ENCODE measurements at places on chromosomes 11 and 22.

GRCh38 chr22:18121506-18121905, 10.9 kb downstream of the TUBA8 start:
- no peak for DNase-seq

GRCh38 chr11:110147962-110148709, 54.9 kb downstream of the ZC3H12C start:
- DNase-seq: no peak

DNA sequence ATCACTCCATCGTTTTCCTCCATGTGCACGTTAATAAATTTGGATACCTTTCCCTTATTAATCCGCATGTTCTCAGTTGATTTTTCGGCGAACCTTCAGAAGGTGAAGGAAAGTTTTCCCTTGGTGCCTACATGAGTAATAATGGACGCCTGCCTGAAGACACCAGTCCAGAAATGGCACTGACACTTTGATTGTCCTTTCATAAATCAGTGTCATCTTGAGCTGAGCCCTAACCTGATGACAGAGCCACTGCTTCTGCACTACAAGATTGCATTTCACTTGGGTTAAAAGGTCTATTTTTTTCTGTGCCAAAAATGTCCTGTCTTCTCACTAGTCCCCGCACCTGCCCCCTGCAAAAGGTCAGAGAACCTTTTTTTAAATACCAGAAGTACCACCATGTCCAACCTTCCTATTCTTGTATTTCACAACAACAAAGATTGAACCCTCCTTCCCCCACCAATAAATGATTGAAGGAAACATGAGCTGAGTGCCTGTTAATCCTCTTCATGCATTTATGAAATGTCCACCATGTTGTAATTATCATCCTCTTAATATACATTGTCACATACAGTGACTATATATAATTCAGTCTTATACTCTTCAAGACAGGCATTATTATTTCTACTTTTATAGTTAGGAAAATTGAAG, 219.9 kb upstream of the UBASH3B start:
- no peak for DNase-seq

GRCh38 chr11:10606536-10607208, 38.2 kb upstream of the LYVE1 start:
- no peak for DNase-seq

DNA sequence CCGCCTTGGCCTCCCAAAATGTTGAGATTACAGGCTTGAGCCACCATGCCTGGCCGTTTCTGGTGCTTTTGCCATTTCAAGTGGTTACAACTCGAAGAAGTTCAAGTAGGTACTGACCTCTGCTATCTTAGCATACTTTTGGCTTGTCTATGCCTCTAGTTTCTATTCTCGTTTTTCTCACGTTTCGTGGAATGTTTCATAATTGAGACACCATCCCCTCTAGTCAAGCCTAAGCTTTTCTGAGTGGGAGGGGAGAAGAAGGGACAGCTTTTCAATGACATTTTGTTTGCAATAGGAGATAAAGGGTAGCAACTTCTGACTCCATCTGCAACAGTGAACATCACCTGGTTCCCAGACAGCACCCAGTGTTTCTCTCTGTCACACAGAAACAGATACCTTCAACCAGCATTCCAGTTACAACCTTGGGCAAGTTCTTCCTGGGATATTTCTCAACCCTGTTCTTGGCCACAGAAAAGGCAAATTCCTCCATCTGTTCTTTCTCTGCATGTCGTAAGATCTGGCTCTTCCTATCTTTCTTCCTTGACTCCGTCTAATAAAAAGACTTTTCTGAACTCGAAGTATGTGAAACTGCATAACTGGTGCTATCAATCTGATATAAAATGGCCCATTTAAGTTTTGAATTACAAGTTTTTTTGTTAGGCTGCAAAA, 25.5 kb downstream of the DDI1 start:
- DNase-seq: no peak

DNA sequence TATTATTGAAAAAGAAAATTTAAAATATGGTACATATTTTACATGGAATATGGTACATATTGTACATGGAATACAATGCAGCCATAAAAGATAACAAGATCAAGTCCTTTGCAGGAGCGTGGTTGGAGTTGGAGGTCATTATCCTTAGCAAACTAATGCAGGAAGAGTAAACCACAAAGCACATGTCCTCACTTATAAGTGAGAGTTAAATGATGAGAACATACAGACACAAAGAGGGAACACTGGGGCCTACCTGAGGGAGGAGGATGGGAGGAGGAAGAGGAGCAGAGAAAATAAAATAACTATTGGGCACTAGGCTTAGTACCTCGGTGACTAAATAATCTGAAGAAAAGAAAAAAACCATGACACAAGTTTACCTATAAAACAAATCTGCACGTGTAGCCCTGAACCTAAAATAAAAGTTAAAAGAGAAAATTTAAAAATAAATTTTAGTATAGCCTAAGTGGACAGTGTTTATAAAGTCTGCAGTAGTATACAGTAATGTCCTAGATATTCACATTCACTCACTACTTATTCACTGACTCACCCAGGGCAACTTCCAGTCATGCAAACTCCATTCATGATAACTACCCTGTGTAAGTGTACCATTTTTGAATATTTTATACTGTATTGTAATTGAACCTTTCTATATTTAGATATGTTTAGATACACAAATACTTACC, 204.4 kb downstream of the FAM76B start:
- DNase-seq: no peak

DNA sequence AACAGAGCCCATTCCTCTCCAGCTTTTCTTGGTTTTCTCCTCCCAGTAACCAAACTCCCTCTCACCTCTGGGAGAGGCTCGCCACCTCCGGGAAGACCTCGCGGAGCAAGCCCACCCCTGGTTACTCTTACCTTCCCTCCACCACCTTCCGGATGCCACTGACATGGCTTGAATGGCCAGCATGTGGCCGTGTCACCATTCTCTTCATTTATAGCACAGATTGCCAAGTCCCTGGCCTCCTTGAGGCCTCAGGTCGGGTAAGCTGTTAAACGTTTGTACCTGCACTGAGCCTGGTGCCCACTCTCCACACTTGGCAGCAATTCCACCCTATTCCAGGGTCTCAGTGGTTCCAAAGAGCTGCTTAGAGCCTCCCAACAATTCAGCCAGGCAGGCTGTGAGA, 8.0 kb upstream of the FXYD2 start:
- no peak for DNase-seq

GRCh38 chr11:75432911-75433321, at the start of gene KLHL35:
TSS of gene KLHL35 (minus strand) at chr11:75433203. CDS start at chr11:75430629, 2,574 bp downstream.
- DNase-seq: no peak

GRCh38 chr11:70788248-70789022, 390.1 kb downstream of the CTTN start:
- DNase-seq: no peak

- DNase-seq: no peak
Observed at GRCh38 chr11:76667856-76668255, 2.7 kb downstream of the LRRC32 start.

GRCh38 chr11:67400942-67401494, 640 bp downstream of the PPP1CA start:
- no peak for DNase-seq

DNA sequence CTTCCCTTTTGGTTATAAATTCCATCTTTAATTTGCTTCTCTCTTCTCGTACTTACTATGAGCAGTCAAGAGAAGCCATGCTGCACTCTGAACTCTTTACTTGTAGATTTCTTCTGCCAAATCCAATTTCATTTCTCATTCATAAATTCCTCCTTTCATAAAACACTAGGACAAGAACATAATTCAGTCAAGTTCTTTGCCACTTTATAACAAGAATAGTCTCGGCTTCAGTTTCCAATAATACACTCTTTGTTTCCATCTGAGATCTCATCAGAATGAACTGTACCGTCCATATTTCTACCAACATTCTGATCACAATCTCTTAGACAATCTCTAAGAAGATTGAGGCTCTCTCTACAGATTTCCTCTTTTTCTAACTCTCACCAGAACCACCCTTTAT, 25.1 kb downstream of the IZUMO1R start:
- no peak for DNase-seq

DNA sequence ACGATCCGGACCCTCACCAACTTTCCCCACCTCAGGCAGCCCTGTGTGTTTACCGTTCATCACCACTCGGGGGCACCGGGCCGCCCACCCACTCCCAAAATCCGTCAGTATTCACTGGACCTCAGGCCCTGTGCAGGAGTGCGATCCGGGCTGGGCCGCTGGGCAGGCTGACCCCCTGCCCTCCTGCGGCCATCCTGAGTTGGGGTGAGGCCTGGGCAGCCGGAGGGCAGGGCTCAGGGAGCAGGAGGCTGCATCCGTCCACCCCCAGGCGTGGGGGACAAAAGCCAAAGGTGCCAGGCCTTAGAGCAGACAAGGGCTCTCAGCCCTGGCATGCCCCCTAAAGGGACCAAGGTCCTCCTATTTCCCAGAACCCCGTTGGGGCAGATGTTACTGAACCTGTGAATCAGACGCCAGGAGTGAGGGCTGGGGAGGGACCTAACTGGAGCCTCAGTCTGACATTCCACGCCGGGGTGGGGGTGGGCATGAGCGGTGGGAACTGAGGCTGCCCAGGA, 16.8 kb upstream of the TMEM191C start:
- DNase-seq: no peak

- no peak for DNase-seq
Observed at GRCh38 chr11:1300121-1300520, 9.3 kb downstream of the TOLLIP start.

GRCh38 chr11:110527146-110527545, 97.4 kb downstream of the FDX1 start:
- no peak for DNase-seq

DNA sequence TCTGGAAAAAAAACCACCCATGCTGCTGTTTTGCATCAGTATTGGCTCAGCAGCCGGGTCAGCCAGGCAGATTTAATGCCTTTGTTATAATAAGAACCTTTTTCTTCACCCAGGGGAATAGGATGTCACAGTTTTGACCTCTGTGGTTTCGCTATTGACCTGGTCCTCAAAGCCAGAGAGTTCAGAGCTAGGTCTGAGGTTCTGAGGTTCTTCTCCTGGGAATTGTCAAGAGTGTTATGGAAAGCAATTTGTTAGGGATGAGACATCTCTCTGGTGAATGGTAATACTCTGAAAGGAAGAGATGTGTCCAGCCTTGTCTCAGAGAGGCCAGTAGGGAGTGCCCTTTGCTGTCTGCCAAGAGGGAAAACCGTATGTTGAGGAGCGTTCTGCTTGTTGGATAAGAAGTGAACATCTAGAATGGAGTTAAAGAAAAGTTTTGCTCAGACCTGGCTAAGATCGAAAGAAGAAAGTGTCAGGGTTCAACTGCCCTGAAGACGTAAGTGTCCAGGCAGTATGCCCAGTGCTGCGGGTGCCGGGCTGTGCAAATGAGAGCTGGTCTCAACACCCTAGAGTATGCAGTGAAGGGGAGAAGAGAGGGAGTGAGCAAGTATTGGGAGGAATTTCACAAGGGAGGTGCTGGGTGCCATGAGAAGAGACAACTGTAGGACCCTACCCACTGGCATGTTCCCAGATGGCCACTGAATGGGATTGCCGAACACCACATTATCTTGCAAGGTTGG, 150.9 kb upstream of the TTC12 start:
- DNase-seq: no peak

DNA sequence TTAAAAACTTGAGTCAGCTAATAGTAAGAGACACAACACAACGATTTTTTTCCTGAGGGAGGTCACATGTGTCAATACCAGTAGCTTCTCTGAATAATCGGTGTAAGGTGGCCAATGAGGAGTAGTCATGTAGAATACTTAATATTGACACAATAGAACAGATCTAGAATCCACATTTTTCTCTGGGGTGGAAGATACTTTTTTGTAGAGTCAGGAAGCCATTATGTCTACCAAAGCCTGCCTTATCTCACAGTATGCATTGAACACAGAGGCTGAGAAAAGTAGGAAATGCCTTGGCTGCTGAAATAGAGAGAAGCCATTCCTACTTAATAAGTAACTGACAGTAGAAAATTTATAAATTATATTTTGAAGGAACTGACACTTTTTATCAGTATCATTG, 725.0 kb downstream of the METTL15 start:
- DNase-seq: no peak

DNA sequence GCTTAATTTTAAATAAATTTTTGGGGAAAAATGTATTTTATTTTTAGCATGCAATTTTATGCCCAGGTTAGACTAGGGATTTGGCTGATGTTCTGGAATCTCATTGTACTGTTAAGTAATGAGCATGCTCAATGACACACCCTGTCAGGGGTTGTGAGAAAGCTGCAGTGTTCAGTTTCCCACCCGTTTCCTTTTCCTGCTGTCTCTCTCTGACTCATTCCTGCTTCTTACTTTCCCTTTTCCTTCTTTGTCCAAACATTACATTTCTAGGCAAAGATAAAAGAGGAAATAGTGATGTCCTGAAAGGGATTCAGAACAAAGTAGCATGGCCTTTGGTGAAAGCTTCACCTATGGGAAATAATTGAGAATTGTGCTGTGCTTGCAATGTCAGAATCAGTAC, 22.7 kb downstream of the OOSP3 start:
- peak; percentile 2 for DNase-seq

DNA sequence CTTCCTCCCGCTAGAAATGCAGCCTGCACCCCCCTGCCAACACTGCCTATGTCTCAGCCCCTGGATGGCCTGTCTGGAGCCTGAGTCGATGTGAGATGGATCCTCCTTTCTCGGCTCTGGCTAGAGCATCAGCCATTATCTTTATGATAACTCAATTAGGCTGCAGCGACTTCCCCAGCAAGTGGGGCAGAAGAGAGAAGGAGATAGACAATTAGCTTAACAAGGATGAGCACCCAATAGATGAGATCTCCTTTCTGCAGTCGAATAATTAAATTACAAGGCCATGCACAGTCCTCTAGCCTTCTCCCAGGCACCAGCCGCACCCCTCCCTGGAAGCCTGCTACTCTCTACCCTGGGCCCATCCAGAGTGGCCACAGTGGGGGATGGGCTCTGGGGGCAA, 179.3 kb downstream of the CEP164 start:
- DNase-seq: no peak

DNA sequence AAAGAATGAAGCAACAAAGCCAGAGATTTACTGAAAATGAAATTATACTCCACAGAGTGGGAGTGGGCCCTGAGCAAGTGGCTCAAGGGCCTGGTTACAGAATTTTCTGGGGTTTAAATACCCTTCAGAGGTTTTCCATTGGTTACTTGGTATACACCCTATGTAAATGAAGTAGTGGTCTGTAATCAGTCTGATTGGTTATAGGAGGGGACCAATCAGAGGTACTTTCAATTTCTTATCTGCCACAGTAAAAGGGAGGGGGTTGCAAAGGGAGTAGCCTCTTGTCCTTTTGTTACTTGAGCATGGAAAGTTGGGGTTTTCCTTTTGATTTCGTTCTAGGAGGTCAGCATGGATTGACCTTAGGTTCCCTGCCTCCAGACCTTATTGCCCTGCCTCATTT, 63.5 kb downstream of the ATM start:
- no peak for DNase-seq

- DNase-seq: no peak
Observed at GRCh38 chr11:74909812-74910211, 39.1 kb downstream of the XRRA1 start.

All from muscle of arm (tissue), 14 donors.